CD4-positive, alpha-beta T cell treated with Interleukin-1 beta for 1 hour (primary cell): ENCODE measurements at places on chromosomes 6 and 20.

- DNase-seq = no peak
Measured at GRCh38 chr6:89133981-89134380, 11.9 kb upstream of the PM20D2 start.

- no peak for DNase-seq
Measured at GRCh38 chr20:44523746-44524145, 1.9 kb upstream of the SERINC3 start.

DNA sequence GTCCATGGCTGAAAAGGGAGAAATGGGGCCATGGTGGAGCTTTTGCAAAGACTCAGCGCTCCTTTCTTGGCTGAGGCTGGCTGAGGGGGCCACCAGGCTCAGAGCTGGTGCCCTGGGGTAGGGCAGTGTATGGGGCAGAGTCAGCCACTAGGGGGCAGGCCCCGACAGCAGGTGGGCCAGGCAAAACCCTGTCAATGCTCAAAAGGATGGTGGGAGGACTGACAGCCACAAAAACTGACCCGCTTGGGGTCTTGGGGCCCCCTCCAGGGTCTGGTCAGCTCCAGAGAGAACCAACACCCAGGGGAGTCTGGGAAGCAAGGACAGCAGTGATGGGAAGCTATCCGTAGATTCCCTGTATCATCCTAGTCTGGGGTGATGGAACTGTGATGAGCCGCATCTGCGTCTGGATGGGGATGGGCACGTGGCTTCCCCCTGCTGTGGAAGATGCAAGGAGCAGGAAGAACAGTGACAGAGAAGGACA, 306.9 kb downstream of the DHX35 start:
- DNase-seq = peak; percentile 19

DNA sequence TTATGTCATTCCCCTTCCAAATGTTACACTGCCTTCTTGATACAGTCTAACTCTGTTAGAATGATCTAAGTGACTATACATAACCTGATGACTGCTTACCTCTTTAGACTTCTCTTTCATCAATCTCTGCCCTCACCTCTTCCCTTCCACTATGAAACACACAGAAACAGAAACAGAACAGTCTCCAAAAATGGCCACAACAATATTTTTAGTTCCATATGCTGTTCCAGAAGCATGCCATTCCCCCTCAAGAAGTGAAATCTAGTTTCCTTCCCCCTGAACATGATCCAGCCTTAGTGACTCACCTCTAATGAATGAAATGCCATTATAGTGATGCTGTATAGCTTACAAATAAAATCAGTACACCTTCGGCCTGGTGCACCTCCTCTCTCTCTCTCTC, 229.3 kb upstream of the TENT5A start:
- DNase-seq = no peak

DNA sequence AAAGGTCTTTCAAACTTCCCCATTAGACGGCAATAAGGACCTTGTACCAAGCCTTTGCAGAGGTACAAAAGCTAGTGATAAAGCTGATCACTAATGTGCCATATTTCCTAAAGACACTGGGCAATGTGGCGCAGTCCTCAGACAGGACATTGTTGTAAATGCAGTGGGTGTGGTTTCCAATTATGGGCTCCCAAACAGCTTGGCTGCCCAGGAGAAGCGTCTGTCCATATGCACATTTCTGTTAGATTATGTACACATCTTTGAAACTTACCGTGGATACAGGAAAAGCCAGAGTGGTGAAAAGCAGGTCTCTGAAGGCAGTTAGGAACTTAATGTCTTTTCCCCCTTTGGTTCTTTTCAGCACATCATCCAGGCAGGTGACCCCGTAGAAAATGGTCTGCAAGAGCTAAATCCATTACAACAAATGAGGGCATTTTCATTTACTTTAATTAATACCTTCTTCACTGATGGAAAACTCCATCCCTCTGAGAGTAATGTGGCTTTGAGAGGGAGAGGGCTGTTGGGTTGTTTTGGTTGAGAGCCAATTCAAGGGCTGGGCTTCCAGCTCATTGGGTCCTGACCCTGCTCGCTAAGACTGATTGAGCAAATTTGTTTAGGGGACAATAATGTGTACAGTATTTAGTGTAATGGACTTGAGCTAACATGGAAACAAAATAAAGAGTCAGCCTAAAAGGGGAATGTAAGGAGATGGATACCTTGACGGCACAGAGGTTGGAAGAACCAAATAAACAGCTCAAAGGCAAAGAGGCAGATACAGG, 10.4 kb downstream of the ADTRP start:
- DNase-seq = no peak

DNA sequence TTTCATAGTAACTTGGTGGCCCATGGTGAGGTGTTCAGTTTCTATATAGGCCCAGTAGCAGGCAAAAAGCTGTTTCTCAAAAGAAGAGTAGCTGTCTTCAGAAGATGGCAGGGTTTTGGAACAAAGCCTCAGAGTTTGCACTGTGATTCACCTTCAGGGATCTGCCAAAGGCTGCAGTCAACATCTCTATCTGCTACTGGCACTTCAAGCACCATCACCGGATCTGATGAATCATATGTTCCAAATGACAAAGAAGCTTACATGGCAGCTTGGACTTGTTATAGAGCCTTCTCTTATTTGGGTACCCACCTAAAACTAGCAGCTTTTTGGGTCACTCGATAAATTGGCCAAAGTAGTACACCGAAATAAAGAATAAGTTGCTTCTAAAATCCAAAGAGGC, 39.5 kb downstream of the PKIB start:
- DNase-seq = no peak

GRCh38 chr6:2655844-2656433, 94.8 kb downstream of the MYLK4 start:
- DNase-seq = no peak

- peak; percentile 66 for DNase-seq
Measured at GRCh38 chr6:160137989-160138835, 16.6 kb downstream of the SLC22A1 start.

DNA sequence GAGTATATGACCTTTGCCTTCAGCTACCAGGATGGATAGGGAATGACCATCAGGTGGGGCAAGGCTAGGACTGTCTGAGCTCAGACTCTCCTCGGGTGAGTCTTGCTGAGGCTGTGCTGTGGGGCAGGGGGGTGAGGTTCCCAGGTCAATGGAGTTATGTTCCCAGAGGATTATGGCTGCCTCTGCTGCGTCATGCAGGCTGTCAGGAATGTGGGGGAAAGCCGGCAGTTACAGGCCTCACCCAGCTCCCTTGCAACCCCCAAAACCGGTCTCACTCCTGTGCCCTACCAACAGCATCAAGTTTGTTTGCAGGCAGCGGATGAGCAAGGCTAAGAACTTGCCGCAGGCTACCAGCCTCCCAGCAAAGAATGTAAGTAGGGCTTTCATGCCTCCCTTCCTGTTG, 93.5 kb downstream of the ESR1 start:
- no peak for DNase-seq

- no peak for DNase-seq
Measured at GRCh38 chr6:17352302-17352701, 41.1 kb upstream of the CAP2 start.

GRCh38 chr6:157751547-157752200, 71.4 kb upstream of the SNX9 start:
- DNase-seq = no peak

GRCh38 chr6:27025351-27025750, 222.2 kb upstream of the PRSS16 start:
- no peak for DNase-seq

DNA sequence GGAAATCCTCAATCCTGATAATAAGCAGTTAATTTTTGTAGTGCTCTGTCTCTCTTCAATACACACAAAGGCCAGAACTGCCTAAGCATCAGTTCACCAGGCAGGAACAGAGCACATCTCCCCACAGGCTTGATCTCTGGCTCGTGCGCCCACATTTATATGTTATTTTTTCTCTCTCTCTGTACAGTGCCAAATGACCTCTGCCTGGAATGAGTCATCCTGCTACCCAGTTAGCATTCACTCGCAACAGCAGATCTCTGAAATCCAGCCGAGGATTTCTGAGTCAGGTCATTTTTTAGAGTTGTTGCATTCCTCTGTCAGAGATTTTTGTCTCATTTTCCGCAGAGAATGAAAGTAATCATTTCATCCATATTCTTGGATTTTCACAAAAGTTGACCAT, 107.1 kb downstream of the COL12A1 start:
- DNase-seq = no peak

GRCh38 chr6:154394571-154394970, 38.0 kb upstream of the IPCEF1 start:
- no peak for DNase-seq

DNA sequence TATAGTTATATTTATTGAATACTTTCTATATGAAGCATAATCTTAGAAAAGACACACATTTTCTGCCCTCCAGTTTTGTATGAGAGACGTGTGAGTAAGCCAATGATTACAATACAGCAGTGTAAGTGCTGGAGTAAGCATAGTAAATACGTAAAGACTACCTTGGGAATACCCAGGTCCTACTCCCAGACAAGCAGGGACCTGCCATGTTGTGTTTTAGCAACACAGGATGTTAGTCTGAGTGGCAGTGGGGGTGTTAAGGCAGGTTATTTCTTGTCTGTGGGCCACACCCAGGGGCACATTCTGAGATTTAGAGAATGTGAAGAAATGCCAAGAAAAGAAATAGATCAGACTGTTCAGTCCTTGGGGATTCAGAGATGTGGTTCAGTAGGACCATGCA, 34.3 kb upstream of the RNF144B start:
- DNase-seq = no peak

DNA sequence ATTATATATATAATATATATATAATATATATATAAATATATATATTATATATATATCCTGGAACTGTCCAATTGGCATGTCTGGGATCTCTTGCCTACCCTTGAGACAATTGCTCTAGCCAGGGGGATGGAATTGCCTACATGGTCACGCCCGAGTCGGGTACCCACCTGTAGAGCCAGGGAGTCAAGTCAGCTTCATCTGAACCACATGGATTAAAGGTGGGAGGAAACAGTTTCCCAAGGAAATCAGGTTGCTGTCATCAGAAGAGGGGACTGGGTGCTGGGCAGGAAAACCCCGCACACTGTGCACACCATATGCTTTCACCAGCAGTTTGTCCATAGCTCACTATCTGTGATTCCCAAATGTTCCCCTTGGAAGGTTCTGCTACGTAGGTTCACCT, 252.5 kb upstream of the NOX3 start:
- DNase-seq = no peak

DNA sequence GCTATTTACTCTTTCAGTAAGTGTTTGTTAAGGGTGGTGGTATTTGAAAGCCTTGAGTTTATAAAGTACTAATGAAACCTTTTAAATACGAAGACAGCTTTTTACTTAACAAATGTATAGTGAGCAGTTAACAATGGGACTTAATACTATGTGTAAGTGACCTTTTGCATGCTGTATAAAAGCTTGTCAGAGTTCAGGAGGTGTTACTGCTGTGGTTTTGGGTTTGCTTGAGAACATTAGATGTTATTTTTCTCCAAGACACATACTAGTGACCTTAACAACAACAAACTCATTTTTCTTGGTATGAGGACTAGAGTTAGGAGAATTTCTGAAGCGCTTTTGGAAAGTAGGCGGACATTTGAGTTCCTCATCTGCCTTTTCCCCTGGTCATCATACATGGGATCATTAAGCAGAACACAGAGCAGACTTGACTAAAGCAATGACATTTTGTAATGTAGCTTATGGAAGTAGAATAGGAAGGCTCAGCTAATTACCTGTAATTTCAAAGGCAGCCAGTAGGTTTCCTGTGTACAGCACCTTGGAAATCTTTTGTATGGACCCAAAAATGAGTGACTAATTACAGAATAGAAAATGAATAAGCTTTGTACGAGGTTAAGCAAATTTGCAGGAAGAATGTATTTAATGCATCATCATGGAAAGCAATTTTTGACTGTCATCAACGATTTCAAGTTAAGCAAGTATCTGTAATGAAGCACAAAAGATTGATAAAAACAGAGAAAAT, 14.1 kb downstream of the CDYL start:
- no peak for DNase-seq

- DNase-seq = no peak
Measured at GRCh38 chr6:111689946-111690345, 84.3 kb upstream of the TRAF3IP2 start.

DNA sequence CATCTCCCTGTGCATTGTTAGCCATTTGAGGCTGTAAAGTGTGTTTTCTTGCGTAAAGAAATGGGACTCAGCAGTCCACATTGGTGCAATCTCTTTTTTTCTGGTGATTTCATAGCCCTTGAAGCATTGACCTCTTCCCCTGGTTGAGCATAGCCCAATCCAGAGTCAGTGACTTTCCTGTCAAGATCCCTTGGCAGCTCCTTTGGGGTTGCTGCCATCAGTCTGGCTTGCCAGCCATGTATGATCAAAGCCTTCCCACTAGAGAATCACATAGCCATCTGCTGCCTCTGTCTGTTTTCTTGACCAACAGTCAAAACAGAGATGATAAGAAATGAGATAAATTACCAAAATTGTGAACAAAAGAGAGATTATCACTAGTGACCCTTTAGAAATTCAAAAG, 19.6 kb downstream of the HLA-A start:
- no peak for DNase-seq

GRCh38 chr6:157649311-157650260, 173.5 kb upstream of the SNX9 start:
- no peak for DNase-seq

- DNase-seq = no peak
Measured at GRCh38 chr6:151240036-151240685, 394 bp downstream of the AKAP12 start.

DNA sequence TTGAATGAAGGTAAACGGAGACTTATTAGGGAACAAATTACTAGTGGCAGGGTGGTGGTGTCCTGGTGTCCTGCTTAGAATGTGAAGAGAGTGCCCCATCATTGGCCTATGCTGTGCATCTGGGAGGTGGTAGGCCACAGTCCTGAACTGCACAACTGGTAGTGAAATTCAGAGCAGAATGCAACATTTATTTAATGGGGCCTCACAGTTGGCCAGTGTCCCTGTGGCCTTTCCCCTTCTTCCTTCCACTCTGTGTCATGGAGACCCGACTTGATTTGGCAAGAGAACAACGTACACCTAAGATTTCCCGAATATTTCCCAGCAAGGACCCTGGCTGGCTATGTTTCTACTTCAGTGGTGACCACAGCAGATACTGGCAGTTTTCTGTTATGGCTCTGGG, 206.9 kb downstream of the LRFN2 start:
- DNase-seq = no peak

DNA sequence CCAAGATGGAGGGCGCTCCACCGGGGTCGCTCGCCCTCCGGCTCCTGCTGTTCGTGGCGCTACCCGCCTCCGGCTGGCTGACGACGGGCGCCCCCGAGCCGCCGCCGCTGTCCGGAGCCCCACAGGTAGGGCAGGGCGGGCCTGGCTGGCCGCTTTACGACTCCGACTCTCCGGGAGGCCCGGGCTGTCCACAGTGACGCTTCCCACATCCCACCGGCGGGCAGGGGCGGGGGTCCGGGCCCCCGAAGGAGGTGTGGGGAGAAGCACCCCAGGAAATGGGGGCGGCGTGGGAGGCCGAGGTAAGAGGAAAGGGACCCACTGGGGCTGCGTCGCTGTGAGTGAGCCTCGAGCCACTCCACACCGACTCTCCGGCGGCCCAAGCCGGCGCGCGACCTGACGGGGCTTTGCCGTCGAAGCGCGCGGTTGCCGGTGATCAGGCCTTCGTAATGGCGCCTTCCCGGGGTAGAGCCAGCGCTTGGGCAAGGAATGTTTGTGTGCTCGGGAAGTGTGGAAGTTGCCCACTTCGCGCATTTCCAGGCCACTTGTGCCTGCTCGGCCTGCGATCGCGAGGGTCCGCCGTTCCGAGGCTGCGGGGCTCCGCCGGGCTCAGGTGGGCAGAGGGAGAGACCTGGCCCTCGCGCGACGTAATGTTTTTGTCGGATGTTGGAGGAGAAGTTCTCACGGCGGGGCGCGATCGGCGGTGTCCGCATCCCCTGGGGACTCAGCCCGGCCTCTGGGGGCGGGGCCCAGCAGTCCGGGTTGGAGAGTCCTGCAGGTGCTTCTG, 427 bp downstream of the GINM1 start:
- peak; percentile 42 for DNase-seq

GRCh38 chr6:155521719-155522118, 66.1 kb upstream of the NOX3 start:
- DNase-seq = no peak
